HS-5 (cell line): ENCODE measurements at places on chromosomes 16 and 17.

DNA sequence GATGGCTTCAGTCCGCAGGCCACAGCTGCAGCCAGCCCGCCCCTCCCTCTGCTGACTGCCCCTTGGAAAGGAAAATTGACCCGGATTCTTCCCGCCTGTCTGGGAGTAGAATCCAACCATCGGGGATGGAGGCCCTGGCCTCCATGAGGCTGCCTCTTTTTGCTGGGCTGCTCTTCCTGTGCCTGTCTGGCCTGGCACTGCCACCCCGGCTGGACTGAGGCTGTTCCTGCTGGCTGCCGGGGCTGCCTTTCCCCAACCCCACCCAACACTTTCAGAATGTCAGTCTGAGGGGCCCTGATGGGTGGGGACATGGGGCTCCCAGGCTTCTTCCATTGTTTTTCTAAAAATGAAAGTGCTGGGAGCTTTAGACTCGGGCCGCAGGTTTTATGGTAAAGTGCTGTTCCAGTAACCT is 7.3 kb downstream of the BAHCC1 start:
- no peak for DNase-seq

- DNase-seq: no peak
These were observed 3.0 kb downstream of the ABHD15 start for GRCh38 chr17:29563816-29564215.

DNA sequence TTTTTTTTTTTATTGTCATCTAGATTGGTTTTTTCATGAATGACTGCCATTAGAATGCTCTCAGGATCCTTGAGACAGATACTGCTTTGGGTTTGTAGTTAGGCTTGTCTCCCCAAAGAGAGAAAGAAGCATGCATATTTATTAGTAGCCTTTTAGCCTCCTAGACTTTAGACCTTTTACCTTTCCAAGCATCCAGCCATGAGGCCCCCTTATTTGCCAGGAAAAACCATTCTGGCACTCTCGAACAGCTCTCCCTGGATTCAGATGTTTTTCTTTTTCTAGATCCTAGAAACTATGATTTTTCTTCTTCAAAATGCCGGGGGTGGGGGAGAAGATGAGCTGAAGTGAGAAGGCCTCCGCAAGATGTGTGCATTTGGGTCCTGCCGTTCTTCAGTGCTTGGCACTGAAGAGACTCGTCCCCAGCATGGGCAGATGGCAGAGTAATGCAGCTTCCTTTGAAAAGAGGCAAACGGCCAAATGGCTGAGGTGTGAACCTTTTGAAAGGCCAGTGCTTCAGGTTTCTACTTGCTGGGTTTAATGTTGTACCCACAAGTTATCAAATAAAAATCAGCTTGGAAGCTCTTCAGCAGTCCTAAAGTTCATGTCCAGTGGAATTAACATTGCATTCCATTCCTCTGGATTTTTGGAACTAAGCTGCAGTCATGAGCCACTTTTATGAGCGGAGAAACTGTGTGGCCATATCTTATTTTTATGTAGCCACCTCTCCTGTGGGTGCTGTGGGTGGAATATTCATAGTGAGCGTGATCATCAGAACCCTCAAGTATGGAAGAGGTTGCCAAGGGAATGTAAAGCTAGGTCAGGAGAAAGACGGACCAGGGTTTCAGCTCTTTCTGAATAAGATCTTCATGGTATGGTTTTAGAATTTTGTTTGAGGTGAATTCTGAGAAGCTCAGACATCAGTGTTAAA is 7.2 kb downstream of the SOCS7 start:
- DNase-seq: no peak

DNA sequence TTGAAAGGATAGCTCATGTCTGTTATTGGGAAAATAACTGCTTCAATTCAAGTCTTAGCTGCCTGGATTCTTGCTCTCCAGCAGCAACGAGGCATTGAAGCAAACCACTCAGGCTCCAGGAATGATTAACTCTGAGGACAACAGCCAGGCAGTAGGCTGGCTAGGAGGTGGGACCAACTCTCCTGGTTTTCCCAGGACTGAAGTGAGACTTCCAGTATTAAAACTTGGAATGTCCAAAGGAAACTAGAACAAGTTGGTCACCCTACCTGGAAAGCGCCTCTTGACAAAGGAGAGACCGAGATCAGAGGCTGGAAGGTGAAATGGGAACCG is 100.7 kb downstream of the SALL1 start:
- DNase-seq: no peak

GRCh38 chr16:50826797-50827316 is 85.0 kb downstream of the CYLD start:
- no peak for DNase-seq

- peak; percentile 53 for DNase-seq
These were observed 583.6 kb upstream of the CDH5 start for GRCh38 chr16:65782611-65783600.

DNA sequence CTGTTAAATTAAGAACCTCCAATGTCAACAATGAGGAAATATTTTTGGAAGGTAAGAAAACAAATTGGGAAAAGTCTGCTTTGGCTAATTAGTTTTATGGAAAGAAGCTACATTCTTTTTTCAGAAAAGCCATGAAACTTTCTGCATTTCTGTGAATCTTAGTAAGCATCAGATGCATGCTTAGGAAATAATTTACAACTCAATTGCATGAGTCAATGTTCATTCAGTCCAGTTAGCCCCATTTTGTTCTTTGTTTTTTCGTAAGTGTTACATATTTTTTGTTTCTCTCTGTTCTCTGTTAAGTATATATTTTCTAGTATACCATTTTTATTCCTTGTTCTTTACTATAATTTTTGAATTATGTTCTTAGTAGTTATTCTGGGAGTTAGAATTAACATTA is 195.2 kb upstream of the KIF2B start:
- DNase-seq: peak; percentile 76

DNA sequence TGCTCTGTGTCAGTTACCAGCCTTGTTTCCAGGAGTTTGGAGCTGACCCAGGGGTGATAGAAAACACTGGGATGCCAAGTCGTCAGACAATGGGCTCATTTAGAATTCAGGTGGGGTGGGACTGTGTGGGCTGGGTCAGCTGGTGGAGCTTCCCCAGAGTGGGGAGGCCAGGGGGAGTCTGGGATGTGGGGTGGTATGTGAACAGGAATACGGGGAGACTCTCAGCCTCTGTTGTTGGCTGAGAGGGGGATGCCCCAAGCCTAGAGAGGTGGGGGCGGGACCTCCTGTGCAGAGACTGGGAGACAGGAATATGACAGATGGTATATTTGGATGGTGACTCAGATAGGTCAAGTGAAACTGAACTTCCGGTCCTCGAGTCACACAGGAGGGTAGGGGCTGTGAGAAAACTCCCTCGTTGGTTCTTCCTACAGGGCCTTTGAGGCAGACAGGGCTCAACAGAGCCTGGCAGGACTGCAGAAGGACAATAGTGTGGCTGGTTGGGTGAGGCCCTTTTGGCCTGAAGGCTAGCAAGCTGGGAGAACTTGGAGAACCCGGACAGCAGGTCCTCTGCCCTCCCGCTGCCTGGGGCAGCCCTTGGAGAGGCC is 23.7 kb downstream of the CDH1 start:
- DNase-seq: peak; percentile 30

DNA sequence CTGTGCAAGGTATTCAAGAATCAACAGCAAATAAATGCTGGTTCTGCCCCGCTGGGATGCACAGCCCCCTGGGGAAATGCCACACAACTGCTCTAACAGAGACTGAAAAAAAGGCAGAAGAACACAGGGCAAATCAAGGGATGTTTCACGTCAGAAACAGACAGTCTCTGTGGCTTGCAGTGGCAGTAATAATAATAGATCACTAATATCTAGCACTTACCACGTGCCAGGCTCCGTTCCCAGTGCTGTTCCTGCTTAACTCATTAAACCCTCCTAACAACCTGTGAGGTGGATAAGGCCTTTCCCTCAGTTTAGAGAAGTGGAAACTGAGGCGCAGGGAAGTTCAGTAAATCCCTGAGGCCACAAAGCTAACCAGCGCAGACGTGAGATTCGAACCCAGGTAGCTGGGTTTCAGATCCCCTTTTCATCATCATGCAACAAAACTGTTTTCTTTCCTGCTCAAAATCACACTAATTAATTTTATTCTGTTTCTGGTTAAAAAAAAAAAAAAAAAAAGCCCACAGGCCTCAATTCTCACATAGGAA is 36.7 kb downstream of the ARHGAP17 start:
- no peak for DNase-seq
